ENCODE measurements at places on chromosomes 5 and 9.

- no peak for DNase-seq
Measured at GRCh38 chr9:132810314-132810713, 67.8 kb downstream of the AK8 start.

- no peak for DNase-seq
Measured at GRCh38 chr9:117682955-117683710, 21.1 kb upstream of the TLR4 start.

GRCh38 chr9:378263-378662 lies 163.6 kb downstream of the DOCK8 start:
- DNase-seq, result no peak

GRCh38 chr5:37847978-37848425 lies 8.2 kb upstream of the GDNF start:
- no peak for DNase-seq

DNA sequence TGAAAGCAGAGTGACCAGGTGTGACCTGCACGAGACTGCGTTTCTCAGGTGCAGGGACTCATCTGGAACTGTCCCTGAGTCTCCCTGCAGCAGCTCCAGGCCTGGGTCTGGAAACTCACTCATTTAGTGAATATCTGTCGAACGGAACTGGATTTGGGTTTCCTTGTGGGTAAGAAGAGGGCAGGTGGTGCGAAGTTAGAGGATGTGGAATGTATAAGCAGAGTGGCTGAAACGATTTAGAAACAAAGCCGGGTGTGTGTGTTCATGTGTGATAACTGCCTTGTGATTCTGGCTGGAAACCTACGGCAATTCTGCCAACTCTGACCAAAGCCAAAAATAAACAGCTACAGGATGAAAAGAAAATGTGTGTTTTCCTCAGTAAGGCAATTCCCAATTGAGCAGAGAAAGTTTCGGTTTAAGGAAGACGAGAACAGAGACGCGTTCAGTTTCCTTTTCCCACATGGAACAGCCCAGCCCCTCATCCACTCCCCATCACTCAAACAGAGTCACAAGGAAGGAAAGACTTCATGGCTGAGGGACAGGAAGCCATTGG lies 130.3 kb downstream of the NSG2 start:
- DNase-seq, result no peak

GRCh38 chr5:93675460-93676450 lies 65.6 kb downstream of the POU5F2 start:
- no peak for DNase-seq

- no peak for DNase-seq
Measured at GRCh38 chr9:15111071-15111470, 195.9 kb downstream of the TTC39B start.

Data from stimulated activated CD8-positive, alpha-beta memory T cell treated with anti-CD3 and anti-CD28 coated beads, Interleukin-15, amount 100 ng/mL, for 1 hour (primary cell).